Ecto neural progenitor cell (in vitro differentiated cells): ENCODE measurements at places on chromosomes 3 and 15.

DNA sequence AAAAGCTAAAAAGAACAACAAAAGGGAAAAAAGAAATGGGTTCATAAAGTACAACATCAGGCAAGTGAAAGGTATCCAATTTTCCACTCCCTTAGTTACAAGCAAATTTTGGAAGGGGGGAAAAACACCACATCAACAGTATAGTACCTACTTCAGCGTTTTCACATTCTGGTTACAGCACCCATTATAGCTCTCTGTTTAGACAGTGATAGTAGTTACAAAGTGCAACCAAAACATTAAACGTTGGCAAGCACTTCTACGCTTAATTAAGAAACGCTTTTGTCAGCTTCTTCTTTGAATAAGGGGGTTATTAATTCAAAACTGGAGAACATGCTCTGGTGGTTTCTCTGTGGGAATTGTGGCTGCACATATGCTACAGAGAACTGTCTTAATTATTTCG, 180.2 kb downstream of the VPS13C start:
- no peak for DNase-seq

GRCh38 chr3:175338775-175339535, 479.8 kb downstream of the NAALADL2 start:
- DNase-seq = no peak

DNA sequence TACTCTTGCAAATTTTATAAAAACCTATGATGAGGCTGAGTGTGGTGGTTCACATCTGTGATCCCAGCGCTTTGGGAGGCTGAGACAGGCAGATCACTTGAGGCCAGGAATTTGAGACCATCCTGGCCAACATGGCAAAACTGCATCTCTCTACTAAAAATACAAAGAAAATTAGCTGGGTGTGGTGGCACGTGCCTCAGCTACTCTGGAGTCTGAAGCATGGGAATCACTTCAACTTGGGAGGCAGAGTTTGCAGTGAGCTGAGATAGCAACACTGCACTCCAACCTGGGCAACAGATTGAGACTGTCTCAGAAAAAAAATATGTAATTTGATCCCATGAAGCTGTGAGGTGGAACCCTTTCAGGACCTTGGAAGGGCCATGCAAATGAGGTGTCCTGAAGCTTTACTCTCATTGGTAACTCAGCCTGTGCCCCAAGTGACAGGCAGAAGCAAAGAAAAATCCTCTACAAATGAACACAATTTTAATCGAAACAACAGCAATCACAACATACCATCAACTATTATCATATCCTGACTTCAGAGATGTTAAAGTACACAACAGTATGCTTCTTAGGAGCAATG, 84.6 kb upstream of the CDV3 start:
- peak; percentile 50 for DNase-seq

GRCh38 chr3:194690501-194691372, 5.1 kb downstream of the FAM43A start:
- no peak for DNase-seq

DNA sequence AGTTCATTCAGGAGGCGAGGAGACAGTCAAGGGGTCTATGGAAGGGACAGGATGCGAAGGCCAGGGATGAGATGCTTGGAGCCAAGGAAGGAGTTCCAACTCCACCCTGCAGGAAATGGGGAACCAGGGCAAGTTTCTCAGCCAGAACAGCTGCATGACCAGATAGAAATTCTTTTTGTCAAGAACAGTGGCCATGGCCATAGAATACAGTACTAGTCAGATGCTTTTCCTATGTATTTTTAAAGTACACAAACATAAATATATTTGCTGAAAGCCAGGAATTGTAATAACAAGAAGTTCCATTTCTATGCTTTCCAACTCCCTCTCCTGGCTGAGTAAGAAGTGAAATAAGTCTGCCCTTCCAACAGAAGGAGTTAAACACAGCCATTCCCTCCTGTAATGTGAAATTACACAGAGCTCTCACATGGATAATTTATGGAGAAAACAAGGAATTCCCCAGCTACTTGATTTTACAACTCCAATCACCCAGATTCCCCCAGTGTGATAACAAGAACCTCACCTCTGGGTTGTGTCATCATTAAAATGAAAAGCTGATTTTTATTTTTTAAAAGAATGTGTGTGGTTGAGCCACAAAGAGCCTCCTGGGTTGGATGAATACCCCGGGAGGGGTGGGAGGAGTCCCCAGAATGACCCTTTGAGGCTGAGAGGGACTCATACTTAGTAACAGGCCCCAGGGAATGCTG, 124.6 kb upstream of the ARHGEF3 start:
- no peak for DNase-seq

DNA sequence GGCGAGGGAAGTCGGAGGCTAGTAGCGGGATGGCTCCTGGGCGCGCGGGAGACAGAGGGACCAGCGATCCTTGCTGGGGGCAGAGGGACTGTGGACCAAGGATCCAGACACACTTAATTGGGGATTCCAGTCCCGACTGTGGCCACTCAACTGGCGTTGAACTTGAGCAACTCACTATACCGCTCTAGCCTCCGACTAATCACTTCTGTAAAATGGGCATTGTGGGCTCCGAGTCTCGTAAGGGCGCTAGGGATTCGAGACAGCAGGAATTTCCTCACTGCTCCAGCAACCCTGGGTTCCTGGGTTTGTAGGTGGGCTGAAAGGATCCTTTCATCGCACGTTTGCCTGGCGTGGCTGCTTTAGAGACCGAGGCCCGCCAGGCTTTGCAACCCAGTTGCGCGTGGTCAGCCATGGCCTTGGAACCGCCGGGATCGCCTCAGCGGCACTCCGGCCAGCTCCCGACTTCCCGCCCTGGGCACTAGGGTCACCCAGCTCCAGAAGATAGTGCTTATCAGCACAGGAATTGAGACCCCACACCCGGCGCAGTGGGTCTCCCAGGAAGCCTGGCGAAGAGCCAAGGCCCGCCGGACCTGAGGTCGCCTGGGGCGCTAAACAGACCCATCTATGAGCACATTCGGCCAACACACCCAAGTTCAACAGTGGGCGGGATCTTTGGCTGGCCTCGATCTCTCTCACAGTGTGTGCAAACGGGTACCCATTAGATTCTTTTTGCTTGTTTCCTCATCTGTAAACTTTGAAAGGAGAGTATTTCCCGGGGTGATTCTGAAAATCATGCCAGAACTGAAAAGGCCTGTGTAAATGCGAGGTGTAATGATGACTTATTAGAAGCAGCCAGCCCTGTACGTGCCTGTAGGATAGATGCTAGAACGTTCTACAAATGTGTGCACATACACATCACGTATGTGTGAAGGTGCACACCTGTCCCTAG, 9.9 kb downstream of the FOXL2 start:
- DNase-seq = no peak

DNA sequence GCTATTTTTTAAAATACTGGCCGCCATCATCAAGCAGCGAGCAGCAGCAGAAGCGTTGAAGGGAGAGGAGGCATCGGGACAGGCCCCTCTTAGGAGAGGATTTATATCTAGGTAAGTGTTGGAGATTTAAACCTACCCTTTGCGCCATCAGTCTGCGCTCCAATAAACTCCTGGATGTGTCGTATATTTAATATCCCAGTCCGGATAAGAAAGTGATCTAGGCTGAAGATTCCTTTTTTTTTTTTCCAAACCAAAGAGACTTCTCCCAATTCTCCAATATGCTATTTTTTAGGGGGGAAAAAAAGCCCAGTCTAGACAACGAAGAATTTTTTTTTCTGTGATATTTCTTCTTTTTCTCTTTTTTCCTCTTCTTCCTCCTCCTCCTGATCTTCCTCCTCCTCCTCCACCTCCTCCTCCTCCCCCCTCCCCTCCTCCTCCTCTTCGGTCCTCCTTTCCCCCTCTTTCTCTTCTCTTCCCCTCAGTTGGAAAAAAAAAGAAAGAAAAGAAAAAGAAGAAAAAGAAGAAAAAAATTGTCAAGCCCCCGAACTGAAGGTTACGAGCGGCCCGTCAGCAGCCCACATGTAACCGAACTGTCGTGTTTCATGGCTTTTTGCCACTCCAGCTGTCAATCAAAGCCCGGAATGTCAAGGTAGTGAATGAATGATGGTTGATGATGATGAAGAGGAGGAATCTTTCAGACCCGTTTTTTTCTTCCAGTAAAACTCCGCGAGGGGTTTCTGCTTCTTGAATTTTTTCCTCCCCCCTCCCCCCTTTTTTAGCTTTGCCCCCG, 835 bp downstream of the MEIS2 start:
- DNase-seq = no peak

- DNase-seq = no peak
Observed at GRCh38 chr3:18386274-18386890, 38.8 kb downstream of the SATB1 start.

DNA sequence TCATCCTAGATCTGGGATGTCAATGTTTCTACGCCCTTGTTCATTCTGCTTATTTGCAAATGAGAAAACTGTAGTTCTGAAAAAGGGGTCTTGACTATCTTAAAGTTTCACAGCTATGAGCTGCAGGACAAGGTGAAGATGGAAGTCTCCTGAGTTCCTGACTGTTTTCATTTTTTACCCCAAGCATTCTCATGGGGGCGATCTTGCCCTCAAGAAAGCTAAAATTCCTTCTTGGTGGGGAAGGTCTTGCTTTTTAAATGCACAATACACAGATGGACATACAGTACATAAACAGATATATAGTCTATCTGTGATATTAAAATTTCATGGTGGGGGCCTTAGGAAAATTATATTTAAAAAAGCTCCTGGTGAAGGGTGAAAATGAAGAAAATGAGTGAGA, 32.4 kb downstream of the MASP1 start:
- DNase-seq = no peak

GRCh38 chr3:193977622-193978021, 158.3 kb upstream of the HES1 start:
- DNase-seq = no peak

DNA sequence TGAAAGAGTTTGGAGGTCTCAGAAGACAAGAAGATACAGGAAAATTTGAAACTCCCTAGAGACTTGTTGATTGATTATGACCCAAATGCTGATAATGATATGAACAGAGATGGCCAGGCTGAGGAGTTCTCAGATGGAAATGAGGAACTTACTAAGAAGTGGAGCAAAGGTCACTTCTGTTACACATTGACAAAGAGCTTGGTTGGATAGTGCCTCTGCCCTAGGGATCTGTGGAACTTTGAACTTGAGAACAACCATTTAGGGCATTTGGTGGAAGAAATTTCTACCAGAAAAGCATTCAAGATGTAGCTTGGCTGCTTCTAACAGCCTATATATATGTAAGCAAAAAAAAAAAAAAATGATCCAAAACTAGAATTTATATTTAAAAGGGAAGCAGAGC, 48.9 kb upstream of the NAALADL2 start:
- DNase-seq = no peak

DNA sequence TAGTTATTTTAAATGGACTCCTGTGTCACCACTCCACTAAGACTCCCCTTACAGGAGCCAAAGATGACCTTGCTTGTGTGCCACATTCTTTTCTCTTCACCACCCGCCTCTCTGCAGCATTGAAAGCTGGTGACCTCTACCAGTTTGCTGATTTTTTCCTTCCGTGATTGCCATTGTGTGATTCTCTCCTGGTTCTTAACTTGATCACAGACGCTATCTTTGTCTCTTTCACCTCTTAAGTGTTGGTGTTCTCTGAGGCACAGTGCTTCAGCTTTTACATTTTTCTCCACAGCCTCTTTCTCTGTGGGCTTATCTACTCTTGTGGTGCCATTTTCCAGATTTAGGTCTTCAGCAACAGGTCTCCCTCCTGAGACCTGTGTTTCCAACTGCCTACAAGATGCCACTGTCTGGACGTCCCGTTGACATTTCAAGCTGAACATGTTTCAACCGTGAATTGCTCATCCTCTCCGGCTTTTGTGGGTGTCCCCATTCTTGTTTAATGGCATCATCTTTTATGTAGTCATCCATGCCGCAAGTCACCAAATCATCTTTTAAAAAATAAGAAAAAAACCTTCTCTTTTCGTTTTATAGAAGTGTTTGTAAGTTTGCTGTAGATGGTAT, 26.5 kb downstream of the IQGAP1 start:
- no peak for DNase-seq

GRCh38 chr3:81301230-81301629, 460.2 kb downstream of the GBE1 start:
- no peak for DNase-seq

DNA sequence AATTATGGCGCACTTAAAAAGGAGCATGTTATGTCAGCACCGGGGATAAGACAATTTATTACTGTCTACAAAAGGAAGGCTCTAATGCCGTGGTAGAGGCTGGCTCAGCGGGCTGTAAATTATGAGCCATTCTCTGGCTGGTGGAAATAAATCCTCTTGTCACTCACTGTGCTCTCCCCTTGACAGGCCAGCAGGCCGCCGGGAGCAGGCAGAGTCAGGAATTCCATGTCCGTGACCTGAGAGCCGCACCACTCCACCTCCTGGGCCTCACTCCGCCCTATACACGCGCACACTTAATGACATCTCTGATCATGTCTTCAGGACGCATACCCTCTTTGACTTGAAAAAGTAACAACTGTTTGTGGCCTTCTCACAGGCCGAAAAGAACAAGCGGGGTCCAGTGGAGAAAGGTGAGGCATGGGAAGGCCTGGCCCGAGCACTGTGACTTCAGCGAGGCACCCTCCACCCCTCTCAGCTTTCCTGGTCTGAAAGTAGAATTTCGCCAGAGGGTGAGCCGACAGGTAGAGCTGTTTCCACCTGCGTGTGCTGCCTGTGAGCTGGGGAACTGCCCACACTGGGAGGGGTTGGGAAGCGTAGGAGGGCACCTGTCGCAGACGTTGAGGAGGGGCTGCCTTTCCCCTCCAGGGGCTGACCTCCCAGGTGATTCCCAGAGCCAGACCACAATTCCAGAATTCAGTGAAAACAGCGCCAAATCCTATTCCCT, 13.2 kb upstream of the PCSK6 start:
- DNase-seq = peak; percentile 55

- DNase-seq = no peak
Observed at GRCh38 chr15:26722621-26723160, 50.2 kb downstream of the GABRB3 start.

DNA sequence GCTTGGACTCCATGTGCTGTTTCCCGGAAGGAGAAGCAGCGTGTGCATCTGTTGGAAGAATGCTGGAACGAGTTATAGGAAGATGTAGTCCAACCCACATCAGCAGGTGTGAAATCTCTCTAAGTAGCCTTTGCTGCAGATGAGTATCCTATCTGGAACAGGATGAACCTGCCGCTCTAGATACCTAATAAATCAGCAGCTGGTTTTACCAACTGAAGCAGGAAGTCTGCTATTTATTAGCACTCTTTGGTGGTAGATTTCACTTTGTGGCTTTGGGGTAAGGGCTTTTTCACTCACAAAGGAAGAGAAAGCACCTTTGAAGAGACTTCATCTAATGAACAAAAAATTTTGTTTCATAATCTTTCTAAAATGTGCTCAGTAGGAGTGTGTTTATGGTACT, 66.4 kb downstream of the DCUN1D1 start:
- no peak for DNase-seq

DNA sequence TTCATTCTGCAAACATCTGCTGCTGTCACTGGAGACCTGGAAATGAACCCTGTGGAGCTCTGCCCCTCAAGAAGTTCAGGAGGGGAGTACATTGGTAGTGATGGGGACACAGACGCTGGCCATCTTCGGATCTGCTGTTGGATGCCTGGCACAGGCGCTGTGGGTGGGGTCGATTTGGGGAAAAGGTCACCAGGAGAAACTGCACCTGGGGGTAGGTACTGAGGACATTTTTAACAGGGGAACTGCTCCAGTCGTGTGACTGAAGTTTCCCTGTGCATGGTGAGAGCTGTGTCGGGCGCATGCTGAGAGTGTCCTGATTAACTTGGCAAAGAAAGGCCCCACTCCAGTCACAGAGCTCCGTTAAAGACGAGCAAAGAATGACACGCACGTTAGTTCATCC, 3.4 kb downstream of the UROC1 start:
- DNase-seq = no peak

- DNase-seq = no peak
Observed at GRCh38 chr15:44219073-44219472, 24.0 kb upstream of the FRMD5 start.

GRCh38 chr3:169871129-169871886, 1.6 kb upstream of the LRRC31 start:
- no peak for DNase-seq

GRCh38 chr3:162213956-162214355, 717.3 kb downstream of the OTOL1 start:
- no peak for DNase-seq
